ENCODE measurements at places on chromosomes 3 and 15.

DNA sequence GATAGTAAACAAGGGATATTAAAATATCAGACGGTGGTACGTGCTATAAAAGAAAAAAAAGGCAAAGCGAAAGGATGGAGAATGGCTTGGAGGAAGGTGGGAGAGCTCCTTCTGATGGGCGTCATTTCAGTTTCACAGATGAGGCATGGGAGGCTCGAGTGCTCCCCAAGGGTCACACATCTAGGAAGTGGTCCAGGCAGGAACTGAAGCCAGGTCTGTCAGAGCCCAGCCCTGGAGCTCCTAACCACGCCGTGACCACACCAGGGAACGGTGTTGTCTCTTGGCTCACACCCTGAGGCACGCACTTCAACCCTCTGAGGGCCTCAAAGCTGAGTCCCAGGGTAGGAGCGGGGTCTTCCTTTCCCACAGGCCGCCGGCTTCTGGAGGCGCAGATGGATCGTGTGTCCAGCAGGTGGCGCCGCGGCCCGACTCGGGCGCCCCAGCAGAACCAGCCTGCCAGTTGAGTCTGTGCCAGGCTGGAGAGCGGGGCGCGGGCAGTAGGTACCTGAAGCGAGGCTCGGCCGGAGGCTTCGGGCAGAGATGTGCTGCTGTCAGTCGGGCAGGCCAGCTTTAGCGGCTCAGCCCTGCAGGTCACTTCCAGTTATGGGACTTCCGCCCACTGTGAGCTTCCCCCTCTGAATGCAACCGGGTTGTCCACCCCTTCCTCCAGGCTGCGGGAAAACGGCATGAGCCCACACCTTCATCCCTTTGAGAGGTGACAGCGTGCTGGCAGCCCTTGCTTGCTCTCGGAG lies 68.1 kb downstream of the SLC6A1 start:
- DNase-seq, result peak; percentile 27
- H3K27ac ChIP-seq, result no peak overlapping the region
- no peaks in the 10 kb centered on the region for H3K4me1 ChIP-seq
- no peaks in the 10 kb centered on the region for H3K36me3 ChIP-seq

- H3K4me1 ChIP-seq, result peaks cover 6% of the 10 kb centered on the region
- no peak overlapping the region for H3K4me3 ChIP-seq
- H3K27me3 ChIP-seq, result peaks cover 25% of the 10 kb centered on the region
Observed at GRCh38 chr15:80776420-80777045, 2.6 kb upstream of the CEMIP start.

DNA sequence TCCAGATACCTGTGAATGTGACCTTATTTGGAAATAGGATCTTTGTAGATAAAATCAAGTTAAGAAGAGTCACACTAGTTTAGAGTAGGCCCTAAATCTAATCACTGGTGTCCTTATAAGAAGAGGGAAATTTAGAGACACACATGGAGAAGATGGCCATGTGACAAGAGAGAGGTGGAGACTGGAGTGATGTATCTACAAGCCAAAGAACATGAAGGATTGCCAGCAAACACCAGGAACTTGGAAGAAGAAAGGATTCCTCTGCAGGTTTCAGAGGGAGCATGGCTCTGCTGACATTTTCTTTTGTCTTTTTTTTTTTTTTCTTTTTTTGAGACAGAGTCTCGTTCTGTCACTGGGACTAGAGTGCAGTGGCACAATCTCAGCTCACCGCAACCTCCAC lies 20.8 kb downstream of the ARHGEF3 start:
- no peaks in the 10 kb centered on the region for H3K27me3 ChIP-seq
- no peak overlapping the region for H3K4me3 ChIP-seq
- no peaks in the 10 kb centered on the region for H3K36me3 ChIP-seq
- no peak for DNase-seq

GRCh38 chr3:185656321-185656840 lies 70.3 kb downstream of the SENP2 start:
- no peaks in the 10 kb centered on the region for H3K4me1 ChIP-seq
- no peaks in the 10 kb centered on the region for H3K36me3 ChIP-seq
- H3K27ac ChIP-seq, result no peak overlapping the region
- H3K27me3 ChIP-seq, result no peaks in the 10 kb centered on the region
- H3K4me3 ChIP-seq, result no peak overlapping the region

- no peak overlapping the region for H3K4me3 ChIP-seq
- no peaks in the 10 kb centered on the region for H3K36me3 ChIP-seq
- no peak overlapping the region for H3K27ac ChIP-seq
- peaks cover 5% of the 10 kb centered on the region for H3K4me1 ChIP-seq
- no peak for DNase-seq
- H3K27me3 ChIP-seq, result no peaks in the 10 kb centered on the region
Observed at GRCh38 chr3:146134348-146135117, 26.5 kb downstream of the PLOD2 start.

DNA sequence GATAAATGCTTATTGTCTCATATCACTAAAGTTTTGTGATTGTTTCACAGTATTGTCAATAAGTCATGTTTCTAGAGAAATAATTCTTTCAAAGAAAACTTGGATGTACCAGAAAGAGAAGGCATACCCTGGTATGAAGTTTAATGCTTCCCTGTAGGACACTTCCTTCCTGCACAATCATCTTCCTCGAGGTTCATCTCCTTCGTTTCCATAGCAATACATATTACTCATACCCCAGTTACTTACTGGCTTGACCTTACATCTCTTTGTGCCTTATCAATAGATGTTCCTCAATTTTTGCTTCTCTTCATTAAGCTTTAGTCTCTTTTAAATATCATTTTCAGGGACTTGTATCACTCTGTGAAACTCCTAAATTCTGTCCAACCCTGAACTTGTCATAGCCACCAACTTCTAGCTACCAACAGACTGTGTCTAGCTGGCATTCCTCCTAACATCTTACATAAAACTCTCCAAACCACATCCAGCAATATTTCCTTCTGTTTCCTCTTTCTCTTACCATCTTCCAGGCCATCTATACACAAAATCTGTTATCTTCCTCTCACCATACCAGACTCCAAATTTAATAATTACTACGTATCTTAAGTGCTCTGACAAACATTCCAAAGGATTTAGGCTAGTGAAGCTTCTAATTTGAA lies 134.3 kb downstream of the GADL1 start:
- no peak overlapping the region for H3K27ac ChIP-seq
- DNase-seq, result no peak

- no peak for DNase-seq
- no peaks in the 10 kb centered on the region for H3K36me3 ChIP-seq
- H3K4me1 ChIP-seq, result no peaks in the 10 kb centered on the region
- no peaks in the 10 kb centered on the region for H3K27me3 ChIP-seq
- no peak overlapping the region for H3K4me3 ChIP-seq
- no peak overlapping the region for H3K27ac ChIP-seq
Observed at GRCh38 chr3:18190646-18191045, 234.5 kb downstream of the SATB1 start.

GRCh38 chr15:37134699-37135131 lies 34.4 kb upstream of the MEIS2 start:
- DNase-seq, result no peak
- no peak overlapping the region for H3K4me3 ChIP-seq
- H3K27me3 ChIP-seq, result peaks cover 3% of the 10 kb centered on the region
- H3K36me3 ChIP-seq, result no peaks in the 10 kb centered on the region

- no peak overlapping the region for H3K27ac ChIP-seq
- no peak for DNase-seq
- no peak overlapping the region for H3K4me3 ChIP-seq
Observed at GRCh38 chr15:49042165-49042564, 4.1 kb downstream of the SECISBP2L start.

DNA sequence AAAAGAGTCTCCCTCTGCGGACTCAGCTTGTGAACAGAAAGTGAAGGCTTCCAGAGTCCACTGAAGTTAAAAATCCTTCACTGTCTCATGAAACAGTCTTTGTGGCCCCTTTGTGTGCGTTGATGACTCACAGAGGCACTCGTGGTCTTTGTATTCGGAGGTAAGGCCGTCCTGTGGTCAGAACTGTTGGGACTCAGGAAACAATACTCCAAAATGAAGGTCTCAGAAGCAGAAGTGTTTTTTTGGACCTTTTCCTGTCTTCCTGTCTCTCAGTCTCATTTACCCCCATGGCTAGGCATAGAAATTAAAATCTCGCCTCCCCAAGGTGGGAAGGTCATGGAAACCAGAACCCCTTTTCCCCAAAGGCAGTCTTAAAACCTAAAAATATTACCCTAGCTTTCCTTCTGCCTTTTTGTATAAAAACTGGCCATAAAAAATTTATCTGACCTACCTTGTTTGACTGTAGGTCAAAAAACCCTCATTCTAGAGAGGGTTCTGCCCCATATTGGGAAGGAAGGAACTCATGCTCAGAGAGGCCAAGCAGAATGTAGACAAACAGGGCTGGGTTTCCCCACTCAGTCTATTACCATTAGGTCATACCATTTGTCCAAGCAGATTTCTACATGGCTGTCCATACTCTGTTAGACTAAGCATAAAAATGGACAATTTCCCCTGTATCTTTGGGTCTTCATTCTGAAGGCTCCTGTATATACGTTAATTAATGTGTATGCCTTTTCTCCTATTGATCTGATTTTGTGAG lies 19.1 kb upstream of the EPB42 start:
- DNase-seq, result no peak
- no peaks in the 10 kb centered on the region for H3K36me3 ChIP-seq
- H3K27me3 ChIP-seq, result no peaks in the 10 kb centered on the region
- no peak overlapping the region for H3K27ac ChIP-seq
